ENCODE measurements at places on chromosomes 16 and 17. TPM values are rescaled to one million over a fixed set of nuclear protein-coding genes. Genes with fewer than 3 reads are reported as not detected.
A peak's percentile ranks its signal among the peaks of the same experiment; 100 is the strongest.

- DNase-seq, result no peak
Observed at GRCh38 chr16:79612207-79612606, 11.7 kb upstream of the MAF start.

- DNase-seq, result peak; percentile 90
Observed at GRCh38 chr17:80035937-80036714, at the start of gene CCDC40. Gene CCDC40 (plus strand): TSS chr17:80036642. CDS start chr17:80036663, 21 bp downstream.

- DNase-seq, result no peak
Observed at GRCh38 chr17:79651266-79651665, 40.4 kb upstream of the RBFOX3 start.

DNA sequence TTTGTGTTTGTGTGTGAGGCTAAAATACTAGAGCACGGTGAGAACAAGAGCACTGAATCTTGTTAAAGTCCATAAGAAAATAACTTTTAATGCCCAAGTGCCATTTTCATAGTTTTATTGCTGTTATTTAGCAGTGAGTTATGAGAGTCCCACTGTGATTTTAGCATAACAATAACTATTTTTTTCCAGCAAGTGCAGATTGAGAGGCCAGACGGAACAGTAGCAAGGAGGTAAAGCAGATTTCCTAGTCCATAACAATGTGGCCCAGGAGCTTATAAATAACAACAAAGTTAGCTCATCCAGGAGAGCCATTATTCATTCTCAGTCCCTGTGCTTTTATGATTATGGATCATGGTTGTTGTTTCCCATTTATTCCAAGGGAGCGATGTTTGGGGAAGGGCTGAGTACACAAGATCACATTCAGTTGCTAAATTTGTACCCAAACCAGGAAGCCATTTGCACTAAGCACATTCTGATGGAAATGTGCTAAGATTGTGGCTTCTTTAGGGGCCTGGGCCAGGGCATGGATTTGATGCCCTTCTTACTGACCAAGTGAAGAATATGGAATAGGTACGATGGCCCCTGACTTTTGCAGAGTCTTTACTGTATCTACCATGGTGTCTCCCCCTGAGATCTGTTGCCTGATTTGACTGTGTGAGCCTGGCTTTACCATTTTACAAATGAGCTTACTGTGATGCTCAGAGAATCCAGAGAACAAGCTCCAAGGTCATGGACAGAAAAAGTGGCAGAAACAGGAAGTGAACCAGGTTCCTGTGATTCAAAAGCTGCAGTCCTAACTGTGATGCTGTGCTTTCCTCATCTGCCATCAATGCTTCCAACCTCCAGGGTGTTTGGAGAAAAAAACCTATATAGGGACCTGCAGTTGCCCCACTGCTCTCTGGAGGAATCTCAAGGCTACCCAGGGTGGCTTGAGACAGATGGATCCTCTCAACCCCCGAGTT lies 204.7 kb upstream of the HSBP1 start:
- no peak for DNase-seq

The TIGD7 gene
- 8.2 TPM for total RNA-seq

The SLFN12 gene
- 4.3 TPM for total RNA-seq

DNA sequence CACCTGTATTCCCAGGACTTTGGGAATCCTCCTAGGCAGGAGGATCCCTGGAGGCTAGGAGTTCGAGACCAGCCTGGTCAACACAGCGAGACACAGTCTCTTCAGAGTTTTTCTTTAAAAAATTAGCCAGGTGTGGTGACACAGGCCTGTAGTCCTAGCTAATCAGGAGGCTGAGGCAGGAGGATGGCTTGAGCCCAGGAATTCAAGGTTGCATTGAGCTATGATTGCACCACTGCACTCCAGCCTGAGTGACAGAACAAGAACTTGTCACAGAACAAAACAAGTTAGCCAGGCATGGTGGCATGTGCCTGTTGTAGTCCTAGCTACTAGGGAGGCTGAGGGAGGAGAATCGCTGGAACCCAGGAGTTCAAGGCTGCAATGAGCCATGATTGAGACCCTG lies 24.8 kb downstream of the ANKRD40 start:
- no peak for DNase-seq

The SLFN13 gene
- 4.8 TPM for total RNA-seq

DNA sequence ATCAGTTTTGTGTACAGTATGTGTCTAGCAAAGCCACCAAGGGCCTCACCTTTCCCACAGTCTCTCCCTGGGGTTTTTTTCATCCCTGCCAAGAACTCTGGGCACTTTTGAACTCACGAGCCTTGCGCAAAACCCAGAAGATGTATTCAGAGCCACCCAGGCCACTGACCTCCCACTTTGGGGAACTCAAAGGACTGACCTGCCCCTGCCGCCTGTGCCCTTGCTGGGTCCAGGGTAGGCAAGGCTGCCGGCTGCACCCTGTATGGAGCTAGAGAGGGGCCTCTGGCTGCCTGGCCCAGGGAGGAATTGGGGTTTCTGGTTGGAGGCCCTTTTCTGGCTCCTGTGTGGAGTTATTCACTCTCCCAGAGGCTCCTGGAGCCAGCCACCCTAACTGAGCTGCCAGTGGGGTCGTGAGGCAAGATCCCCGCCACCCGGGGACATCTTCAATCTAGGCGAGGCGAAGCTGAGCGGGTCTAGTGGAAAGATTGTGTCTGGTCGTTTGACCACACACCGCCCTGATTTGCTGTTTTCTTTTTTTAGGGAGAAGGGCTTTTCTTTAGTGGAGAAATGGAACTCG lies 1.9 kb downstream of the CDK5R1 start:
- DNase-seq, result no peak

- no peak for DNase-seq
Observed at GRCh38 chr17:66900126-66901010, 64.1 kb upstream of the CACNG4 start.

GRCh38 chr17:71085238-71086033 lies 916.1 kb downstream of the KCNJ2 start:
- DNase-seq, result no peak

The KRT33B gene
- total RNA-seq, result not detected

DNA sequence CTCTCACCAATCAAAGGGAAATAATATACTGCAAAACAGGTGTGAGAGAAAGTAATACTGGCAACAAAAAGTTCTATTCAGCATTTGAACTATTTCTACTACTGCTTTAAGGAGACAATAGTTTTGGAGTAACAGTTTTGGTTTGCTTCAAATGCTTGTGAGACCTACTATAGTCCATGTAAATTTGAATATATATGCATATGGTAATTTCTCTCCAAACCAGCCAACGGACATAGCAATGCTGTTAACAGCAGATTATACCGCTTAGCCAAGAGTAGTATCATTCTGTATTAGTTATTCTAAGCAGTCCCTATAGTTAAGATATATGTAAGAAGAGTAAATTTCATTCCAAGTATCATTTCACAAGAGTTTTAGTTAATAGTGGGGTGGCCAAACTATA lies 18.5 kb downstream of the PHLPP2 start:
- no peak for DNase-seq

The SUMO2 gene
- 214 TPM for total RNA-seq

The CCL2 gene
- 42.3 TPM for total RNA-seq
